ENCODE measurements at places on chromosomes 13 and 19.

- no peak for DNase-seq
These were observed 813 bp downstream of the ZNF284 start for GRCh38 chr19:44072543-44073401.

DNA sequence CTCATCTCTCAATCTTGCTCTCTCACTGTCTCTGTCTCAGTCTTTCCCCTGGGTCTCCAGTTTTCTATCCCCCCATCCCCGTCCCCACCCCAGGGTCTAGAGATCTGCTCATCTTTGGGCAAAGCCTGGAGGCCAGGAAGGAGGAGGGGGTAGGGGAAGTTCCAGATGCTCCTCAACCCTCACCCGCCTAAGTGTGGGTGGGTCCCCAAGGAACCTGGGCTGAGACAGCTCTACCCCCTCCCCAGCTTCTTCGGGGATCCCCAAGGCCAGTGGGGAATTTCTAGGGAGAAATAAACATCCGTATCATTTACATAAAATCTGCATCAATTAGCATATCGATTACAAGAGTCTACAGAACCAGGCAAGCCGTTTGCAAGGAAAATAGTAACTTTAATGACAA, 31.8 kb upstream of the SEMA6B start:
- DNase-seq, result no peak

DNA sequence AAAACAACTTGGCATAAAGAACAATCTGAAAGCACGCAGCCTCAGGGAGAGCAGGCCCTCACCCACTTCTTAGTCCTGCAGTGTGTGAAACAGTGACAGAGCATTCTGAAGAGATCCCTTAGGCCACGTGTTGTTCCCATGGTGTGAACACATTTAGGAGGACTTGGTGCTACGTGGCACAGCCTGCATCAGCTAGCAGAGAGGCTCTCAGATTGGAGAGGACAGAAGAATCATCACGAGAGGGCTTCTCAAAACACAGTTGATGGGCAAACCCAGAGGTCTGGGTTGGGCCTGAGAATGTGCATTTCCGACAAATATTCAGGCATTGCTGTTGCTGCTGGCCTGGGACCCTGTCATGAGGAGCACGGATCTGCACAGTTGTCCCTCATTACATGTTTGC, 26.1 kb upstream of the TFDP1 start:
- no peak for DNase-seq

- DNase-seq, result no peak
These were observed 574.1 kb downstream of the LMO7 start for GRCh38 chr13:76210262-76210661.

DNA sequence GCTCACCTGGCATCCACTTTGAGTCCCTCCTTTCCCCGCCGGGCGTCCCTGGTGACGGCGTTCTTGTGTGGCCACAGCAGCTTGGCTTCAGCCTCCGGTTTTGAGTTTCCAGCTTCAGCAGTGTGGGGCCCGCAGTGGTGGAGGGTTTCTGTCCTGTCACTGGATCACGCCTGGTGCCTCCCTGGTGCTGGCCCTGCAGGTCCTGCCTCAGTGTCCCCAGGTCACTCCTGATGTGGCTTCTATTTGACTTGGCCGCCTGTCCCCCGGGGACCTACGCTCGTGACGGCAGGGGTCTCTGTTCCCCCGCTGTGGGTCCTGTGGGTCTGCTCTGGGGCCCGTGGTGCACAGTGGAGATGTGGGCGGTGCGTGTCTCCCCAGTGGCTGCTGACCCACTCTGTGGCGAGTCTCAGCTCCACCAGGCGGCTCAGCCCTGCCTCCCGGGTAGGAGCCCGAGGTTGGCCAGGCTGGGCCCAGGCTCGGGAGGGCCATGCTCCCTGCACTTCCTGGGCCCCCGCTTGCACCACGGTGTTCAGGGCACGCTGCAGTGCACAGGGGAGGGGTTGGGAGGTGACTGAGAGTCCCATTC, 1.9 kb downstream of the ATP4B start:
- DNase-seq, result peak; percentile 13

DNA sequence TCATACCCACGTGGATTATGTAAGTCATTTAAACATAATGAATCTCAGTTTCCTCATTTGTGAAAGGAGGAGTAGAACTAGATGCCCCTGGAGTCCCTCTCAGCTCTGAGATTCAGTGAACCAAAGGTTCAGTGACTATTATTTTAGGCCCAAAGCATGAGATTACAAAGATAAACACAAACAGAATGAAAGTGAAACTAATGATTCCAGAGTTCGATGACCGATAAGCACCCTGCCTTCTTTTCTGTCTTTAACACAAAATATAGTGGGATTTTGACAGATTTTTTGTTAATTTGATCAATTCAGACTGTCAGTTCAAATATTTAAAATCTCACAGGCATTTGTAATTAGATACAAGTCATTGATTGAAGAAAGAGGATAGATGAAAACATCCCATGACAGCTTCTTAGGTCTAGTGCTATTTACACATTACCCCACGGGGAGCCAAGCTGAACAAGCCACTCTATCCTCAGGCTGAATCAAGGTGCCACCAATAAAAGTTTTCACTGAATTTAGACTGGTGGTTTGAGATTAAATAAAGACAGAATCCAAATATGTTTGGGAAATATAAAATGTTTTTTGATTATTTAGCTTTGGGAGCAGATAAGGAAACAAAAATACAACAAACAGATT, 64.6 kb upstream of the RAP2A start:
- no peak for DNase-seq

- DNase-seq, result no peak
These were observed 26.2 kb downstream of the INSR start for GRCh38 chr19:7267792-7268704.

GRCh38 chr13:35724446-35724845, 248.0 kb upstream of the MAB21L1 start:
- DNase-seq, result no peak

- DNase-seq, result peak; percentile 30
These were observed 1.1 kb downstream of the CNOT3 start for GRCh38 chr19:54138489-54139256.

- no peak for DNase-seq
These were observed 4.4 kb downstream of the FTL start for GRCh38 chr19:48969276-48970138.

GRCh38 chr19:46115396-46116106, 8.9 kb downstream of the IGFL3 start:
- DNase-seq, result peak; percentile 23

GRCh38 chr13:30156826-30157615, 150.3 kb downstream of the KATNAL1 start:
- no peak for DNase-seq

DNA sequence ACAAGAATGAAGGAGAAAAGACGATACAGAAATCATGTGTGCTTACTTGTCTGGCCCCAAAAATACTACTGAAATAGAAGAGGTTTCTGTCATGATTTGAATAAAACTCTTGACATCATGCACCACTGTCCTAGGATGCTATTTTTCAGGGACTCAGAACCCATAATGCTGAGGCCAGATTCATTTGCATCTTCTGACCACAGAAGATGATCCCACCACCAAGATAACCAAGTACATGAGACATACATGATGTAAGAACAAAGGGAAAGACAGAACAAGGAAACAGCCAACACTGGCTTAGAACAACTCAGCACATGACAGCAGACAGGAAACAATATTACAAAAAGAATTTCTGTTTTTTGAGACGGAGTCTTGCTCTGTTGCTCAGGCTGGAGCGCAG, 2.5 kb downstream of the ZNF552 start:
- no peak for DNase-seq

- no peak for DNase-seq
These were observed 26.3 kb upstream of the ZNF492 start for GRCh38 chr19:22607653-22608430.

- DNase-seq, result no peak
These were observed 61.9 kb downstream of the THSD1 start for GRCh38 chr13:52344108-52344507.

- no peak for DNase-seq
These were observed 5.0 kb downstream of the XRCC1 start for GRCh38 chr19:43570174-43570791.

- DNase-seq, result no peak
These were observed 16.4 kb upstream of the FLT3 start for GRCh38 chr13:28116736-28117135.

GRCh38 chr13:112521073-112521685, 66.8 kb downstream of the TUBGCP3 start:
- no peak for DNase-seq

- no peak for DNase-seq
These were observed 5.1 kb downstream of the NOTCH3 start for GRCh38 chr19:15195371-15196334.

GRCh38 chr13:29819143-29819542, 31.3 kb downstream of the UBL3 start:
- DNase-seq, result no peak

DNA sequence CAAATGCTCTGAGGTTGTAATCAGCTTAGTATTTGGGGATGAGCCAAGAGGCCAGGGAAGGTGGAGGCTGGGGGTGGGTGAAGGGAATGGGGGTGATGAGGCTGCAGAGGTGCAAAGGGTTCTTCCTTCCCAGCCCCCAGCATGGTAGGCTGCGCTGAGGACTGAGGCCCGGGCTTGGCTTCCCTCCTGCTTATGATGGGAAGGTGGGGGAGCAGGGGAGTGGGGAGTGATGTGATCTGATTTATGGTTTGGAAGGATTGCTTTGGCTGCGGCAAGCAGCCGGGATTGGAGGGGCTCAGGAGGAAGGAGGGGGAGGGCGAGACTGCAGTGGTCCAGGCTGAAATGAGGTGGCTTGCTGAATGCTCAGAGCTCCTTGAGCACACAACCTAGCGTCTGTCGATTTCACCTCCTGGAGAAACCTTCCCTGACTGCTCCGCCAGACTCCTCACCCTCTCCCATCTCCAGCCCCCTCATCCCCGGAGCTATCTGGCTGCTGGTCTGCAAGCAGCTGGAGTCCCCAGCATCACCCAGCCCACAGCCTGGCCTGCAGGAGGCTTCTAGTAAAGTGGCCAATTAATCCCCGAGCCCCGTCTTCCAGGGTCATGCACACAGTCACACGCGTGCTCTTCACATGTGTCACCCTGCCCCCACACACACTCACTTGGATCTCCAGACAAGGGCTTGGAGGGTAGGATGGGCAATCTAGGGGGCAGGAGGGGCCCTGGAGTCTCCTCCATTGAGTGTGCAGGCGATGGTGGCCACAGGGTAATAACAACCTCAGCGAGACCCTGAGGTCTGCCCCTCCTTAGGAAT, 757 bp upstream of the CLEC11A start:
- DNase-seq, result no peak

DNA sequence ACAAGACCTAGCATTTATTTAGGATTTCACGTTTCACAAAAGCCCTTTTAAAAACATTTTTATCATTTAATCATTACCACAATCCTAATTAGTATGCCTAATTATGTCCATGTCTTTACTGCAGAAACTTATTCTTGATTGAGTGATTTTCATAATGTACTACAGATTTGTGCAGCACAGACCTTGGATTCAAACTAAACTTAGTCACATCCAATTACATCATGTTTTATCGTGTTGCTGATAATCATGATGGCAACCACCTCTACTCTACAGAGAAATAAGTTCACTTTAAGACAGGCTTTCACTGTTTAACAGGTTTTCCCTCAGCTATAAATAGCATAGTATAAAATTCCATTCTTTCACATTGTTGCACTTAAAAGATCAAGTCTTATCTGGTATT, 240.9 kb upstream of the RFC3 start:
- no peak for DNase-seq

DNA sequence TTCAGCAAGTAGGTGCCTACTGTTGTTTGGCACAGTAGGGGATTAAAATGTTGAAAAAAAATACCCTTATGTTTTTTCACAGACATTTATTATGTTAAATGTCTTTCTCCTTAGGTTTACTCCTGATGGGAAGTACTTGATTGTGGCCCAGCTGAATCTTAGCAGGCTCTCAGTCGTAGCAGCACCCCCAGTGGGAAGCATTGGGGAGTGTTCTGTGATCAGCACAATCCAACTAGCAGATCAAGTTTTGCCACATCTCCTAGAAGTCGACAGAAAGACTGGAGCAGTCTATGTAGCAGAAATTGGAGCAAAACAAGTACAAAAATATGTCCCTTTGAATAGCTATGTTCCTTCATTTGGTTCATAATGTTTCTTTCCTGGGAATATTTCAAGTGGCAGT, 9.3 kb downstream of the NHLRC3 start:
- DNase-seq, result no peak

DNA sequence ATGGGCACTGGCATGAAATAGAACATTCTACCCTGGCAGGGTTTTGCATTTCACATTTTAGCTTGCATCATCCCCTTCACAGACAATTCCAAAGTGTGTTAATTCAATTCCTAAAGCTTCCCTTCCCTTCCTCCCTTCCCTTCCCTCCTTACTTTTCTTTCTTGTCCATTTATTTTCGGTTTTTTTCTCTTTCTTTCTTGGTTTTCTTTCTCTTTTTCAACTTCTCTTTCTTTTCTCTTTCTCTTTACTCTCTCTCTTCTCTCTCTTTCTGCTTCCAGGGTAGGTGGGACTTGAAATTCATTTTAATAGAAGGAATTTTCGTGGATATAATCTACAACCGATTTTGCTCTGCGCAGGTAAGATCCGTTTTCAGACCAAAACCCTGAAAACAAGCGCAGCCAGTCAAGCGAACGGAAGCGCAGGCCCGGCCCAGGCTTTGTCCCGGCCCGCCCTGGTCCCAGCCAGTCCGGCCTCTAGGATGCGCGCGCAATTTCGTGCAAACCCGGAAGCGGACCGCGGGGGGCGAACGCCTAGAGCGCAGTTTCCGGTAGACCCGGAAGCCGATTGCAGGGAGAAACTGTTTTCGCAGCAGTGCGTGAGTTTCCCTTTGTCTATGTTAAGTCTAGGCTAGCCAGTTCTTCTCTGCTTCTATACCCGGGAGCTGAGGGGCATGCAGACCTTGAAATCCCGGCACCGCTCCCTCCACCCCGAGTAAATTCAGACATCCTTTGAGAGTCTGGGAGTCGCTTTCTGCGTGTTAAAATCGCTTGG, at the start of gene ZNF528:
Gene ZNF528, plus strand, starts transcription at position 540 of the 771 bp plus-strand sequence. CDS start 4,165 bp downstream, outside the sequence.
- DNase-seq, result peak; percentile 96

- DNase-seq, result peak; percentile 71
These were observed 16.9 kb upstream of the BTBD2 start for GRCh38 chr19:2032296-2032941.

DNA sequence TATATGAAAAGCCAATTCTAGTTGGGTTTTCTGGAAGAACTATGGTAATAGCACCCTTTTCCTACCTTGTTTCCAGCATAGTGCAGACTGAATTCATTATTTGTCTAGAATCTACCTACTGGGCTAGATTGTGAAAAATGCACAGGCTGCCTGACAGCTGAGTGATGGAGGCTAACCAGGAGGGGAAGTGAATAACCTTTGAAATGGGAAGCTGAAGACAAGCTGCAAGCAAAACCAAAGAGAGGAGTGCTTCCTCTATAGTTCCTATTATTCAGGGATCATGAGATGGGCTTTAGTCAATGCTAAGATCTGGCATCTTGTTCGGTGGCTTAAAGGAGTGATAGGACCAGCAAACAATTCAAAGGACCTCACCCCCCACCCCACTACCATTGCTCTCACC, 26.9 kb downstream of the MZT1 start:
- DNase-seq, result no peak

All from activated naive CD4-positive, alpha-beta T cell treated with anti-CD3 and anti-CD28 coated beads, Interleukin-2, amount 10 ng/mL, durations not matched to agents 7 days and 5 days (primary cell).